Muscle of leg (tissue), 16 donors: ENCODE measurements at places on chromosomes 5 and 9.

DNA sequence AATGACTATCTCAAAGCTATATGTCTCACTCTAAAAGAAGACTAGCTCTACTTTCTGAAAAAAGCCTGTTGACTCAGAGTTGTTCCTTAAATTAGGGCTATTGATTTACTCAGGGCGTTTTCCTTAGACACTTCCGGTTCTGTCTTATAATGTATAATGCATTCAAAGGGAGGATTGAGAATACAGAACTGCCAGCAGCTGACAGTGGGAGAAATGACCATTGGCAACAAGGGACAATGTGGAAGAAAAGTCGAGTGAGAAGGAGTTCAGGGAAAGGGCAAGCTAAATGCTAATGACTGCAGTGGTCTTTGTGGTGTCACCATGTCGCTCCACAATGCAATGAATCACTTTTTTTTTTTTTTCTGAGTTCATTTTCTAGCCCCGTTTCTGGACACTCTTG lies 65.7 kb upstream of the ANKH start:
- peak; percentile 72 for DNase-seq

GRCh38 chr9:77916820-77917219 lies 114.8 kb downstream of the GNAQ start:
- no peak for DNase-seq

- no peak for DNase-seq
Measured at GRCh38 chr9:88280816-88281382, 107.3 kb upstream of the SPIN1 start.

- no peak for DNase-seq
Measured at GRCh38 chr9:90162819-90163218, 479.8 kb downstream of the DIRAS2 start.

DNA sequence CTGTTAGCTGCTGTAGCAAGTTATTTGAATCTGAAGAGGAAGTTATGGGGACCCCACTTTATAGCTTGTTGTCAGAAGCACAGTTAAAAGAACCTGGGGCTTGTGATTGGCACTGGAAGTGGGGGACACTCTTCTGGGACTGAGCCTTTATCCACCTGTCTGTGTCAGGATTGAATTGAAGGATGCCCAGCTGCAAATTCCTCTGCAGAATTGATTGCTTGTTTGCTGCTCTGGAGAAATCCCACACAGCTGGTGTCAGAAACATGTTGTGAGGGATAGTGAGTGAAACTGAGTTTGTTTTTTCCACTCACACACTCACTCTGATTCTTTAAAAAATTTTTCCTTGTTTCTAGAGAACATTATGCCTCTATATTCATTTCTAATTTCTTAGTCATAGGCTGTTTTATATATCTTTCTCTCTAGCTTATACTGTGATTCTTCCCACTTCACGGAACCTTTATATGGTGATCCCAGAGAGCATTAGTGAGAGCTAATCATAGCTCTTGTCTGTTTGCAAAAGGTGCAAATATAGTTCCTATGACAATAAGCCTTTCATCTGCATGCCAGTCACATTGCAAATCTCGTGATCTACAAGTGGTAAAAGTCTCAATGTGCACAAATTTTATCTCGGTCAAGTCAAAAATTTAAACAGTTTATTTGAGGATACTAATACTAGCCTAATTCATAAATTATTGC lies 188.5 kb upstream of the EDIL3 start:
- DNase-seq: no peak

- peak; percentile 37 for DNase-seq
Measured at GRCh38 chr9:106875529-106875928, 12.6 kb downstream of the ZNF462 start.

GRCh38 chr5:164060786-164061355 lies 555.5 kb downstream of the MAT2B start:
- DNase-seq: peak; percentile 69

- DNase-seq: no peak
Measured at GRCh38 chr9:117696154-117696553, 8.0 kb upstream of the TLR4 start.

- DNase-seq: peak; percentile 84
Measured at GRCh38 chr5:1497795-1498622, 25.8 kb downstream of the LPCAT1 start.

GRCh38 chr9:90420768-90421513 lies 221.7 kb downstream of the DIRAS2 start:
- DNase-seq: no peak

- DNase-seq: no peak
Measured at GRCh38 chr9:4594545-4594944, 67.5 kb upstream of the PLPP6 start.

- DNase-seq: peak; percentile 87
Measured at GRCh38 chr5:128213340-128213739, 129.8 kb downstream of the SLC12A2 start.

GRCh38 chr9:76652894-76653293 lies 111.3 kb upstream of the PCA3 start:
- peak; percentile 40 for DNase-seq

GRCh38 chr5:137233726-137234125 lies 265.4 kb downstream of the SPOCK1 start:
- no peak for DNase-seq

DNA sequence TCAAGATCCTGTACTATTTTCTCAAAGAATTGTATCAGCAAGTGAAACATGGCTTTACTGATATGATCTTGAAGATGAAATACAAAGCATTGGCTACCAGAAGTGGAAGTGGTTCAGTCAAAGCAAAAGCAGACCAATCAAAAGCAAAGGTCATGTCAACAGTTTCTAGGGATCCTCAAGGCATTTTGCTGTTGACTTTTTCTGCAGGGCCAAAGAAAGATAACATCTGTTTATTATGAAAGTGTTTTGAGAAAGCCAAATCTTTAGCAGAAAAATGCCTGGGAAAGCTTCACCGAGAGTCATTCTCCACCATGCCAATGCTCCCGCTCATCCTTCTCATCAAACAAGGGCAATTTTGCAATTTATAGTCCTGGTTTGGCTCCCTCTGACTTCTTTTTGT lies 90.3 kb upstream of the ACO1 start:
- DNase-seq: peak; percentile 4

DNA sequence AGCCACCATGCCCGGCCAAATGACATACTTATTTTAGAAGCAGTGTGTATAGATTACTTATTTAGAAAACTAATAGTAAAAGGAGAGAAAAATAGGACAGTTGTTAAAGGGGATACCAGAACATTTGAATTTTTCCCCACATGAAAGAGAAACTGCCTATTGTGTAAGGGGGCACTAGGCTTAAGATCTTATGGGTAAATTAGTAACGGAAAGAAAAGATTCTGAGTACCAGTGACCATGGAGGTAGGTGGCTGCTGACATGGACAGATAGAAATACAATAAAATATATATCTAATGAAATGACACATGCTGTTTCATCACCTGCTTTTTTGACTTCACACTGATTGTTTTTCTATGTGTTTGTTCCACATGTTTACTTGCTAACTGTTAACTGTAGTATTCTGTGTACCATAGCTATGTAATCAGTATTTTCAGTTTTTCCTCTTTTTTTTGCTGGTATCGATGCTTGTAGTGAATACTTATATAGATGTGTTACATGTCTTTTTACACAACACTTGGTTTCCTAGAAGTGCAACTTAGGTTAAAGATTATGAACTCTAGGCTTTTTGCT lies 3.0 kb upstream of the DNAJC21 start:
- DNase-seq: no peak

- no peak for DNase-seq
Measured at GRCh38 chr9:80592413-80592812, 1020.6 kb downstream of the TLE4 start.

DNA sequence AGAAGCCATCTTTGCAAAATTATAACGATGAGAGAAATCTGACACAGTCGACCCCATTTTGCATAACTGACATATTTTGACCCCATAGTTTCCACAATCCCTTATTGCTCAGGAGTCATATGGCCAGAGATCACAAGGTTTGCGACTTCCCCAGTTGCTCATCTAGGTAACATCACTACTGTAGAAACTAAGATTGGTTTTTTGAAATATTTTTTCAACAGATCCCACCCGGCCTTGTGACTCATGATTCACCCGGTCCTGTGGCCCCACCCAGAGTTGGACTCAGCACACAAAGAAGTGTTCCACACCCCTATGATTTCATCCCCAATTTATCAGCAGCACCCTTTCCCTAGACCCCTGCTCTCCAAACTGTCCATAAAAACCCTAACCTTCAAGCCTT lies 50.2 kb downstream of the TIMD4 start:
- no peak for DNase-seq

- no peak for DNase-seq
Measured at GRCh38 chr5:145445027-145445426, 390.1 kb downstream of the PRELID2 start.

- no peak for DNase-seq
Measured at GRCh38 chr5:110179321-110179720, 489.6 kb downstream of the MAN2A1 start.

GRCh38 chr9:88874391-88874790 lies 116.9 kb upstream of the S1PR3 start:
- peak; percentile 24 for DNase-seq

- DNase-seq: no peak
Measured at GRCh38 chr5:56710826-56711590, 104.3 kb upstream of the MAP3K1 start.

GRCh38 chr9:106716820-106717219 lies 146.1 kb upstream of the ZNF462 start:
- peak; percentile 34 for DNase-seq

DNA sequence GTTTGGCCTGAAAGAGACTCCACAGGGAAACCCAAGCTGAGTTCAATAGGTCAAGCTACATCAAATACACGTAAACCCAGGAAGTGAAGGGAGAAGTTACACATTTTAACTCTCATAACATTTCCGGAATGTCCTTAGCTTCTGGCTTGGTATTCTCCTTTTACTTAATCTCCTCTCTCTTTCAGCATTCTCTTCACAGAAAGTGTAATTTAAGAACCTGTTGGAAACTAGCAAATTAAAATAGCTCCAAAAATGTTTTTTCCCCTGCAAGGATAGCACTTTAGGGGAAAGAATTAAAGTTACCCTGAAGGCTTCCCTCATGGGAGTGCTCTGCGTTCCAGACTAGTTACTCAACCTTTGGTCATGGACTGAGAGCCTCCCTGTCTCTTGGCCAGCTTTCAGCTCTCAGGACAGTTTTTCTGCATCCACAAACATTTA lies 292.7 kb upstream of the TARS1 start:
- DNase-seq: peak; percentile 95

DNA sequence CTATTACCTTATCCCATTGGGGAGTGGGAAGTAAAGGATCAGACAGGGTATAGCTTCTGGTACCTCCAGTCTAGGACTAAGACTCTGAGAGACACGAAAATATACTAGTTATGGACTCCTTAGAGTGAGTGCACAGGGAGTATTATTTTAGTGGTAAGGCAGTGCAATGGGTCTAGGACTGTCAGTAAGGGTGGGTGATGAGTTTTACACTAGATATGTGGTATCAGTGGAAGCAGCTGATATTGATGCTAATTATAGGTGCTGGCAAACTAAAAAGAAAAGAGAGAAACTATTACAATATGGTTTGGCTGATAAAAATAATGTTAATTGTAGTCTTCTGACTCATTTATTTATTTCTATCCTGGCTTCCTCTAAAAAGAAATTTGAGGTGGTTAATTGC lies 118.6 kb downstream of the UNC13B start:
- no peak for DNase-seq

- DNase-seq: no peak
Measured at GRCh38 chr9:105883847-105884246, 189.5 kb downstream of the TMEM38B start.

DNA sequence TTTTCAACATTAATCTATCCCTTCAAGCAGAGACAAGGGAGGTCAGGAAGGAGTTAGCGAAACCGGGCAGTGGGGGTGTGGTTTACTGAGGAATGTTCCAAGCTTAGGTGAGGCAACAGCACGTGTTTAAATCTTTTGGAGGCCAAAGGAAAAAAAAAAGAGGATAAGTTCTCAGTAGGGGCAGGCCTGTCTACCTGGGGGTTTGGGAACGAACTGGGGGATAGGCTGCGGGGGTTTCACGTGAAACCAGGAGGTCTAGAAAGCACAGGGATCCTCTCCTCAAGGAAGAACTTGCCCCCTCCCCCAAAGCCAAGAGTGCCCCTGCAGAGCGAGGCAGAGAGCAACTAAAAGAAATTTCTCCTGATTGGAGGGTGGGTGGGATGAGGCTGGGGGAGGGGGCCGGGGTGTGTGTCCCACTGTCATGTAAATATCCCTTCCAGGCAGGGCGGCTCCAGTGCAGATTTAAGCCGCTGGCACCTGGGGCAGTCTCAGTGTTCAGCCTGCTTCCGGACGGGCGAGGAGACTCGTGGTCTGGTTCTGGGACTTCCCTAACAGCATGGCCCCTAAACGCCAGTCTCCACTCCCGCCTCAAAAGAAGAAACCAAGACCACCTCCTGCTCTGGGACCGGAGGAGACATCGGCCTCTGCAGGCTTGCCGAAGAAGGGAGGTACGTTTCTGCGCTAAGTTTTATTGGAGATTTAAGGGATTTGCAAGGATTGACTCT lies 5.5 kb upstream of the SET start:
- peak; percentile 62 for DNase-seq

DNA sequence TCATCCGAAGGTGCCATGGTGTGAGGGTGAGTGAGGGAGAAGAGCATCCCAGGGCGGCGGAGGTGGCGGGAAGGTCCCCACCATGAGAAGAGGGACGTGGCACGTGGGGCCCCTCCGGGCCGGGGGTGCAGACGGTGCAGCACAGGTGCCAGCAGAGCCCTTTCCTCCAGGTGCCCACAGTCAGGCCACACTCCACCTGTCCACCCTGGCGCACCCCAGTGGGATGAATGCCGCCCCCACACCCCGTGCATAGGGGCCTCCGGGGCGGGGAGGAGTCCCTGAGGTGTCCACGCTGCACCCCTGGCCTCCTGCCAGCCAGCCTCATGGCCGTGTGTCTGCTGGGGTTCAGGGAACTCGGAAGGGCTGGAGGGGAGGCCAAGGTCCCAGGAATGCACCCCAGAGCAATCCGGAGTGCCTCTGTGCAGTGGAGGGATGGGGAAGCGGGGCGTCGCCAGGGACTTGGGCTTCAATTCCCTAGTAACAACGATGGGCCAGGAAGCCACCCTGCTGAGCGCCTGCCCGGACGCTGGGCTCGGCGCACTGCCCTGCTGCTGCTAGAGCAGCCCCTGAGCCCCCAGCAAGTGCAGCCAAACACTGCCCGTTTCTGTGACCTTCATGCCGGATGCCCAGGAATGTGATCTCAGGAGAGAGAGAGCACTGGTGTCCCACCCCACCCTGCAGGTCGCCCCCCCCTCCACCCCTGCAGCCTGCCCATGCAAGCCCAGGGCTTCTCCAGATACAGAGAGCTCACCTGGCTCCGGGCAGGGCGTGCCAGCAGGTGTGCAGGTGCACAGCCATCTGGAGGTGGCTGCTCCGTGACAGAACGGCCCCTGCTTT lies 8.8 kb upstream of the NACC2 start:
- DNase-seq: no peak

DNA sequence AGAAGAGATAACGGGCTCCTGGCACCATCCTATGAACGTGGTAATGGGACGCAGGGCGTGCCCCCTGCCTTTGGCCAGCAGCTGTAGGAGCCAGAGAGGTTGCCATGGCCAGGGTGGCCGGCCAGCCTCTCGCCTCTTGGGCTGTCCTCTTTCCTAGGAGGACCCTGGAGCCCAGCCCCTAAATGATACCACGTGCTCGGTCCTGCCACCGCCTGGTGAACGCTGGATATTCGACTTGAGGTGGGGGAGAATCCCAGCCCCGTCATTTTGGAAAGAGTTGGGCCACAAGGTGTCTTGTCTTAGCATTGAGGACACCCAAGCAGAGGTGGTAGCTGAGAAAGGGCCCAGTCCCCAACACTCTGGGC lies 391 bp upstream of the NRG2 start:
- DNase-seq: peak; percentile 33

- DNase-seq: no peak
Measured at GRCh38 chr5:140146523-140146842, 20.7 kb downstream of the IGIP start.
